ENCODE measurements at places on chromosomes 16 and 17.

DNA sequence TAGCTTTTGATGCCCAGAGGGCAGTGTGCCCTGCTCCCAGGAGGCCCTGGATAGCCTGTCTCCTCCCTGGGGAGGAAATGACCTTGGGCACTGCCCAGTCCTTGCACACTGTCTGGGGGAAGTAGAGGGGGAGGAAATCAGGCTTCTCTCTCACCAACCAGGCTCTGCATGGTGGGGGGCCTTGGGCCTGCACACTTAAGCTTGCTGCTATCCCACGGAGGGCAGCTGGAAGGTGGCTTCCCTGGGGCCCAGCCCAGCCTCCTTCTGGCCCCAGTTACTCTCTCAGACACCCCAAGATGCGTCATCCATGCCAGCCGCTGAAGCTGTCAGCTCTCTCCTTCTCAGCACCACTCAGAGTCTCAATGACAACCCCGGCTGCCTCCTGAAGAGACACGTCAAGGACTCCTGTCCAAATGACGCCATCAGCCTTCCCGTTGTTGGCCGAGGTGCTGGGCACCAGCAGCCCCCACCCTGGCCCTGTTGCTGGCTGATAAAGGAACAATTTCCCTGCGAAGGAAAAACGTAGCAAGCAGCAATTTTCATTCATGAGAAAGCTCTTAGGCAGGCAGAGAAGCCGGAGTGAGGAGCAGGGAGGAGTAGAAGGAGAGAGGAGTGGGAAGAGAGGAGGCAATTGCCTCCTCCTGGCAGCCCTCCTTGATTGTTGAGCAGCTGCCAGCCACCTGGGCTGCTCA is 95.5 kb downstream of the SDK2 start:
- no peak for DNase-seq

GRCh38 chr16:70159355-70160348 is 13.9 kb upstream of the CLEC18C start:
- no peak for DNase-seq

DNA sequence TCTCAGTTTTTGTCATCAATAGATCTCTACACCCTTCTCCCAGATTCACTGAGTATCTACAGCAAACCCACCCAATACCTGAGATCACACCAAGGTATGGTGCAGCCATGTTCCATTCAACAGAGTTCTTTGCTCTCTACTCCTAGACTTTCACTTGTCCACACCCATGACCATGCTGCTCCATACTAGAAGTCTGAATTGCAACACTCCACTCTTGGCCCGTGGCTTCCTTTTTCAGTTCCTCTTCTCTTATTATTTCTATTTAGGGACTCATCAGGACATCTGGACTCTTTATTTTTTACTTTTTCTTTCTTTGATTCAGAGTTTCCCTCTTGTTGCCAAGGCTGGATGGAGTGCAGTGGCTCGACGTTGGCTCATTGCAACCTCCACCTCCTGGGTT is 37.1 kb downstream of the YWHAE start:
- no peak for DNase-seq

GRCh38 chr16:82993926-82994325 is 367.2 kb downstream of the CDH13 start:
- no peak for DNase-seq

GRCh38 chr17:81391936-81392908 is 3.0 kb upstream of the BAHCC1 start:
- no peak for DNase-seq

GRCh38 chr17:57075193-57075592 is 9.9 kb upstream of the AKAP1 start:
- no peak for DNase-seq

GRCh38 chr16:78113258-78113657 is 13.8 kb downstream of the WWOX start:
- DNase-seq: no peak
